ENCODE measurements at places on chromosomes 3 and 15. TPM values are rescaled to one million over a fixed set of nuclear protein-coding genes. Genes with fewer than 3 reads are reported as not detected.
A peak's percentile ranks its signal among the peaks of the same experiment; 100 is the strongest.

DNA sequence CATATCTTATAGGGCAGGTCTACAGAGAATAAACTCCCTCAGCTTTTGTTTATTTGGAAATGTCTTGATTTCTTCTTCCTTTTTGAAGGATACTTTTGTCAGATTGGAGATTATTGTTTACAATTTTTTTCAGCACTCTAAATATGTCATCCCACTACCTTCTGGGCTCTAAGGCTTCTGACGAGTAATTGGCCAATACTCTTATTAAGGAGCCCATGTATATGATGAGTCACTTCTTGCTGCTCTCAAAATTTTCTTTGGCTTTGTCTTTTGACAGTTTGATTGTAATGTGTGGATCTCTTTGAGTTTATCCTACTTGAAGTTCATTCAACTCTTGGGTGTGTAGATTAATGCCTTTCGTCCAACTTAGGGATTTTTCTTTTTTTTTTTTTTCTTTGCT lies 28.9 kb upstream of the CD200R1L start:
- no peak overlapping the region for H3K27ac ChIP-seq
- H3K4me1 ChIP-seq, result no peaks in the 10 kb centered on the region
- DNase-seq, result no peak
- no peak overlapping the region for H3K4me3 ChIP-seq
- H3K27me3 ChIP-seq, result no peaks in the 10 kb centered on the region

- no peak for DNase-seq
- peak overlapping the region; percentile 84 for H3K4me3 ChIP-seq
- peak overlapping the region; percentile 86 for H3K27ac ChIP-seq
- H3K36me3 ChIP-seq, result no peaks in the 10 kb centered on the region
Observed at GRCh38 chr15:67067930-67068551, 2.6 kb downstream of the SMAD3 start.

- no peak for DNase-seq
- no peak overlapping the region for H3K4me3 ChIP-seq
- no peak overlapping the region for H3K27ac ChIP-seq
- no peaks in the 10 kb centered on the region for H3K27me3 ChIP-seq
- H3K36me3 ChIP-seq, result no peaks in the 10 kb centered on the region
- H3K4me1 ChIP-seq, result no peaks in the 10 kb centered on the region
Observed at GRCh38 chr3:48387634-48388033, 15.6 kb downstream of the FBXW12 start.

DNA sequence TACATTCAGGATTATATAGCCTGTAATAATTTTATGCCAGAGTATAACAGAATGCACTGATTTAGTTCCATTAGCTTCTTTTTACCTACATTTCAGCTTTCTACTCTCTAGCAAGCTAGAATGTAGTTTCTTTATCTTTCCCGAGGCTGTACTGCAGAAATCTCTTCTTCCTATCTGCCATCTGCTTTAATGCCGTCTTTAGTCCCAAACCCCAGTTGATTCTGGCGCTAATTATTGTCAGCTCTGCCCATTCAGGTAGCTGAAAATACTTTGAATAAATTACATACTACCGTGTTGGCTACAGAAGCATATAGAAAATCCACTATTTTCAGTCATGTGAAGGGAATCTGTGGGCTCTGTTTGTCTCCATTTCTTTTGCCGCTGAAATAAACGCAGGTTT lies 706.7 kb downstream of the NTRK3 start:
- no peak overlapping the region for H3K27ac ChIP-seq
- no peaks in the 10 kb centered on the region for H3K36me3 ChIP-seq
- H3K4me3 ChIP-seq, result no peak overlapping the region

- DNase-seq, result no peak
- H3K27me3 ChIP-seq, result no peaks in the 10 kb centered on the region
- H3K4me1 ChIP-seq, result no peaks in the 10 kb centered on the region
- no peak overlapping the region for H3K27ac ChIP-seq
- H3K4me3 ChIP-seq, result no peak overlapping the region
Observed at GRCh38 chr3:99910752-99911290, 93.2 kb downstream of the CMSS1 start.

- no peaks in the 10 kb centered on the region for H3K36me3 ChIP-seq
- H3K27me3 ChIP-seq, result no peaks in the 10 kb centered on the region
- H3K4me1 ChIP-seq, result no peaks in the 10 kb centered on the region
- peak; percentile 46 for DNase-seq
Observed at GRCh38 chr3:150348500-150348899, 59.6 kb upstream of the TSC22D2 start.

DNA sequence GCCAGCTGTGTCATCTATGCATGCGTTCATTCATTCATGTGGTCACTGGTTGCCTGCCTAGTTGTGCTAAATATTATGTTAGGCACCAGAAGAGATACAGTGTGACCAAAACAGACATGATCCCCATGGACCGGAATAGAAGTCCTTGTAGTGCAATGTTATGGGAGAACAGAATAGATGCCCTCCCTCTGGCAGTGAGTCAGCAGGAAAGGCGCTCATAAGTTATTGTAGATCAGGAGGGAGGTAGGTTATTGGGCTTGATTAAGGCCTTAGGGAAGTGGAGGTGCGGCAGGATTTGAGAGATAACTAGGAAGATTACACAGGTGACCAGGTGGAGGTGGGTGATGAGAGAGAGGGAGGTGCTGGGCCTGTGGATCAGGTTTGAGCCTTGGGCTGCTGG lies 5.2 kb downstream of the MCTP2 start:
- no peaks in the 10 kb centered on the region for H3K4me1 ChIP-seq
- H3K36me3 ChIP-seq, result no peaks in the 10 kb centered on the region
- H3K4me3 ChIP-seq, result no peak overlapping the region
- H3K27ac ChIP-seq, result no peak overlapping the region

DNA sequence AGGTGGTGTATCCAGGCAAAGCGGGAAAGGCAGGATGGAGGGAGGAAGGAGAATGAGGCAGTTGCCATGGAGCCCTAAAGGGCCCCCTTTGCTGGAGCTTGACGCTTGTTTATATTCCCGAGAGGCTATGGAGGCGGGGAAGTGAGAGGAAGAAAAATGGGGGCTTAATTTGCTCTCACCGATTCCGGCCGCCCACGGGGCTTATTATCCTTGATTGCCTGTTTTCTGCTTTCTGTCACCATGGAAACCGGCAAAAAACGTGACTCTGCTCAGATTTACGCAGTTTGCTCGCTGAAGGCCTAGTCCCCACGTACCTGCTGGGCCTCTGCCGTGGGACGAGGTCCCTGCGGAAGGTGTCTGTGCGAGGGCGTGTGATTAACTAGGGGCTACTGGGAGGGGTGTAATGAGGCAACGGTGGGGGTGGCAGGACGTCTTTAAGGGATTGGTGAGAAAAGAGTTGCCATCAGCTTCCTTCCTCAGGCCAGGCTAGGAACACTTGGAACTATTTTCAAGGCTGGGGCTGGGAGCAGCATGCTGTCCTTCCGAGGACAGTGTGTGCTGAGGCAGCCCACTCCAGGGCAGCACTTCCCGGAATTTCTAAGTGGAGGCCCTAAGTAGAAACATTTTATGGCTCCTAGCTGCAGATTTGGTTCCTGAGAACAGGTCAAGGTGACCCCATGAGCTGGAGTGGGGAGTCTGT lies 110.8 kb upstream of the NDN start:
- H3K27ac ChIP-seq, result peak overlapping the region; percentile 48
- no peaks in the 10 kb centered on the region for H3K27me3 ChIP-seq
- H3K36me3 ChIP-seq, result no peaks in the 10 kb centered on the region
- no peak overlapping the region for H3K4me3 ChIP-seq
- no peaks in the 10 kb centered on the region for H3K4me1 ChIP-seq

DNA sequence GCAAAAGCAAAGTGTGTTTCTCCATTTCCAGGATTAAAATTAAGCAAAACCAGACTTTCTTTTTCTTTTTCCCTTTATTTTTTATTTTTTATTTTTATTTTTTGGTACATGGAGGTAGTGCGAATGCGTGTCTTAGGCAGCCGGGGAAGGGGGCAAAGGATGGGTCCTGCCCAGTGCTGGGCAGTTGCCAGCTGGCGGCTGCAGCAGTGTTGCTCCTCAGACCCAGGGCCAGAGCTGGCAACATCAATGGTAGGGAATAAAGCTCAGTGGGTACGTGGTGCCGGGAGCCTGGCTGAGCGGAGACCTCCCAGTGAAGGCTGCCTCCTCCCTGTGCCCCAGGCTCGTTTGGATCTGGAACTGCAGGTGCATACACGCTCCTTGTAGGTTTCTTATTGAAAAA lies 46.3 kb downstream of the POLR2M start:
- H3K36me3 ChIP-seq, result no peaks in the 10 kb centered on the region
- no peaks in the 10 kb centered on the region for H3K4me1 ChIP-seq
- no peaks in the 10 kb centered on the region for H3K27me3 ChIP-seq
- no peak overlapping the region for H3K27ac ChIP-seq
- peak overlapping the region; percentile 30 for H3K4me3 ChIP-seq

GRCh38 chr3:188649521-188649920 lies 495.6 kb downstream of the LPP start:
- H3K4me1 ChIP-seq, result no peaks in the 10 kb centered on the region
- H3K36me3 ChIP-seq, result no peaks in the 10 kb centered on the region
- H3K4me3 ChIP-seq, result no peak overlapping the region
- H3K27ac ChIP-seq, result no peak overlapping the region

DNA sequence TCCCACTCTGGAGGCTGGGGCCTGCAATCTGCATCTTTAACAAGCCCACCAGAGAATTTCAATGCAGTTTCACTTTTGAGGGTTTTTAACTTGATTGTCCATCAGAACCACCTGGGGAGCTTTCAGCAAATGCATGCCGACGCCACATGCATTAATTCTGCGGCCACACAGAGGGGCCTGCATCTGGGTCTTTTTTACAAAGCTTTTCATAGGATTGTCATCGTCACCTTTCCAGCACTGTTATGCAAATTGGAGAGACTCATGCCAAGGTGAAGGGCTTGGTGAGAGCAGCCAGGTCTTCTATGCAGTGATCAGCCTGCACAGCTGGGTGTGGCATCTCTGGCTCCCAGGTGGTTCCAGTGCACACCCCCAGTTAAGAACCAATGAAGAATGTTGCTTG lies 143.0 kb upstream of the CTDSPL start:
- DNase-seq, result no peak
- no peak overlapping the region for H3K4me3 ChIP-seq
- H3K36me3 ChIP-seq, result no peaks in the 10 kb centered on the region

- H3K27me3 ChIP-seq, result no peaks in the 10 kb centered on the region
- H3K4me3 ChIP-seq, result no peak overlapping the region
- no peaks in the 10 kb centered on the region for H3K36me3 ChIP-seq
- no peak for DNase-seq
- H3K27ac ChIP-seq, result no peak overlapping the region
Observed at GRCh38 chr15:32747921-32748342, 30.1 kb downstream of the GREM1 start.

DNA sequence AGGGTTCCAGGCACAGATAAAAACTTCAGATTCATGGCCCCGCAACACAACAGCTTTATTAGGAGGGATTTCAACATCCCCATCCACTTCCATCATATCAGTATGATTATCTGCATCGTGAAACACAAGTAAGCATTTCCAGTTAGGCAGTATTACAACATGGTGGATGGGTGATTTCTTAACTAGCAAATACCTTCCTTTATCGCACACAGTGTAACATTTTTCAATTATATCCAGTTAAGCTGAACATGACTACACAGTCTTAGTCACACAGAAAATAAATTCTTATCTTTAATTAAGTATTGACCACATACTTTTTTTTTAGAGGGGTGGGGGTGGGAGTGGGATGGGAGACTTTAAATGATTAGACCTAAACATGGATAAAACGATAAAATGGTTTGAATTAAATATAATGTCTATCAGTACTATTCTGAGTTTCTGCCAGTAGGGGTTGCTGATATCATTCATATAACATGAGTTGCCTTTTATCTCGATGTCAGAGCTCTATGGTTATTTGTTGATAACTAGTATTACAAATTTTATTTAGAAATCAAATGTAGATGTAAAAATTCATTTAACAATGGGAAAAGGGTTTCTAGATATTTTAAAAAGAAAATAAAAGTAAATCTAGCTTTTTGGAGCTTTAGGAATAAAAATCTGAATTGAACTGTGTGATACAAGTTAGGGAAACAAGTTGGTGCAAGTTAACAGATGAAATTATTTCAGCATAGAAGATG lies 146.6 kb downstream of the TBL1XR1 start:
- H3K4me1 ChIP-seq, result no peaks in the 10 kb centered on the region
- H3K27me3 ChIP-seq, result no peaks in the 10 kb centered on the region
- H3K27ac ChIP-seq, result no peak overlapping the region

- H3K36me3 ChIP-seq, result no peaks in the 10 kb centered on the region
- no peak overlapping the region for H3K4me3 ChIP-seq
- no peak for DNase-seq
- H3K27ac ChIP-seq, result peak overlapping the region; percentile 84
- H3K4me1 ChIP-seq, result peaks cover 12% of the 10 kb centered on the region
Observed at GRCh38 chr15:78937132-78937739, 7.6 kb downstream of the CTSH start.

DNA sequence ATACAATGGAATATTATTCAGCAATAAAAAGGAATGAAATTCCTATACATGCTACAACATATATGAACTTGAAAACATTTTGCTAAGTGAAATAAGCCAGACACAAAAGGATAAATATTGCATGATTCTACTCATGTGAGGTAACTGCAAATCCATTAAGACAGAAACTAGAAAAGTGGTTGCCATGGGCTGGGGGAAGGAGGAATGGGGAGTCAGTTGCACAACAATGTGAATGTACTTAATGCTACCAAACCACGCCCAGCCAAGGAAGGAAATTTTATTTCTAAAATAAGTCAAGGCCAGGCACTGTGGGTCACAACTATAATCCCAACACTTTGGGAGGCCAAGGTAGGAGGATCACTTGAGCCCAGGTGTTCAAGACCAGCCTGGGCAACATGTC lies 9.8 kb upstream of the GMPPB start:
- no peak overlapping the region for H3K4me3 ChIP-seq
- H3K27me3 ChIP-seq, result no peaks in the 10 kb centered on the region
- H3K27ac ChIP-seq, result no peak overlapping the region
- H3K36me3 ChIP-seq, result no peaks in the 10 kb centered on the region

DNA sequence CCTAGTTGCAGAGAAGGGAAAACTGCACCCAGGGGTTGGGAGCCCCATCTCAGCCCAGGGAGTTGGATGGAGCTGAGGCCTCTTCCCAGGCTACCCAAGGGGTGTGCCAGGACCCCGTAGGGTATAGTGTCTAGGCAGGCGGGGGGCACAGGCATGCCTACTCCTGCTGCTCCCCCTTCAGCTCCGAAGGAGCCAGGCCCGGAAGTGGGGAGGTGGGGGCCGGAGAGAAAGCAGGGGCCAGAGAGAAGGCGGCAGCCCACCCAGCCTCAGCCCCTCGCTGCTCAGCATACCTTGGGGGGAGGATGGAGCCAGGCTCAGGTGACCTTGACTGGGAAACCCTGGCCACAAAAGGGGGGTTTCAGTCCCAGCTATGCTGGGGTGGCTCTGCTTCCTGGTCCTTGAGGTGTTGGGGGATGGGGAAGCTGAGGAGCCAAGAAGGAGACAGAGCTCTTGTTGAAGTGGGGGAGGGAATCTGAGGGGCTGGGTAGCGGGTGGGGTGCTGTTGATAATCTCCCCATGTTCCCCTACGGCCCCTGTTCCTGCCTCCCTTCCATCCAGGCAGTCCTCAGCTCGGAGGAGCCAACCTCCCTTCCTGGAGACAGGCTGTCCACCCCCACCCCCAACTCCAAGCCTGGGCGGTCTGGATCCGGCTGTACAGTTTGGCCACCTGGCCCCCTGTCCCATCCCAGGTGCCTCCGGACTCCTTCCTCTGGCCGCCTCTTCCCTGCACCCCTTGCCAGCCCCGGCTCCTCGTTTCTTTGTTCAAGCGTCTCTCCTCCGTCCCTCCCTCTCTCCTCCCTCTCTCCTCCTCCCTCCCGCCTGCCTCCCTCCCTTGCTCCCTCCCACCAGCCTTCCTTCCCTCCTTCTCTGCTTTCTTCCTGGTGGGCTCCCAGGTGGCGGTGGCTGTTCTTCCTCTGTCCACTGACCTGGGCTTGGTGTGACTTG lies 1.7 kb downstream of the SEMA3F start:
- peak overlapping the region; percentile 78 for H3K27ac ChIP-seq
- DNase-seq, result no peak

Gene ZNF662
- total RNA-seq, result 8.2 TPM

Gene ERC2
- 0.64 TPM for total RNA-seq

Gene PARP6
- total RNA-seq, result 63.9 TPM

Gene DISP2
- total RNA-seq, result under 0.01 TPM

Gene ADAMTSL3
- total RNA-seq, result 2.7 TPM

Gene TMEM158
- 2.0 TPM for total RNA-seq

Measured in breast epithelium (tissue), 4 donors.